ENCODE measurements at places on chromosomes 11 and 22. TPM values are rescaled to one million over a fixed set of nuclear protein-coding genes. Genes with fewer than 3 reads are reported as not detected.

Gene LRRC4C
- polyA plus RNA-seq, result not detected

Gene LARGE2
- 0.05 TPM for polyA plus RNA-seq

Gene HEPHL1
- not detected for polyA plus RNA-seq

Gene CARD18
- not detected for polyA plus RNA-seq

Gene PTPRCAP
- polyA plus RNA-seq, result 0.27 TPM

Gene SART1
- 12.0 TPM for polyA plus RNA-seq

- no peak for DNase-seq
Measured at GRCh38 chr11:88695689-88696414, 358.3 kb upstream of the CTSC start.

DNA sequence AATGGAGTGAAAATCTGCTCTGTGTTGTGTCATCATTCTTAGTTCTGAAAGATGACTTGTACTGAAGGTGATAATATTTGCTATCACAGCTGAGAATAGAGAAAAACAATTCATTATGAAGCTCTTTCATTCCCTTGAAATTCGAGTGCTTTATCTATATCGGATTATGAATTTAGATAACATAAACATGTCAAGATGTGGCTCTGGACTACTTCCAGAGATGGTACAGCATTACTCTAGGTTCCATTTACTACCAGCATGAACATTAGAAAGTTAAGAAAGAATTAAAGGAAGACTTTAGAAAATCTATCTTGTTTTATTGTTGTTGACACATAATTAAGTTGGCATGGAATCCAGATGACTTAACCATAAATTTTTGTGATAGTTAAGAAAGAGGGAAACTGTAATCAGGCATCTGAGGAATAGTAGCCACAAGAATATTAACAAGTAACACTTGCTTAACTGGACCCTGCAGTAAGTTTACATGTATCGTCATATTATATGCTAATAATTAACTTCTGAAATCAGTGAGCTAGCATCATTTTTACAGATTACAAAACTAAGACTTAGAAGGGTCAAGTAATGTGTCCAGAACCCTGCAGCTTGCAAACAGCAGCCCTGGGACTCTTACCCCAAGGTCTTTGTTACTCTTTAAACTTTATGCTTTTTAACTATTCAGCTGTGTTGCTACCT is 182.6 kb downstream of the DDX10 start:
- no peak for DNase-seq

DNA sequence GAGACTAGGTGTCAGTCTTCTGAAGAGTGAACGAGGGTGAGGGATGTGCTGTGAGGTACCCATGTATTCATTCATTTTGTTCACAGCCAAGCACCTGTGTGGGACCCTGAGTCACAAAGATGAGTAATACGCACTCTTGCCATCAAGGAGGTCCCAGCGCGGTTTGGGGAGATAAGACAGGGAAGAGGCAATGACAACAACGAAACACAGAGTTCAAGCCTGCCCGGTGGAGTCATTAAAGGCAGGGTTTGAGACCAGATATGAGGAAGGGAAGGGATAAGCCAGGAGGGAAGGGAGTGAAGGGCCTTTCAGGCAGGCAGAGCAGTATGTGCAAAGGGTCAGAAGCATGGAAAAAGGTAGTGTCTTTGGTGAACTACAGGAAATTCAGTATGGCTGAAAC is 4.6 kb downstream of the DCHS1 start:
- DNase-seq, result no peak

DNA sequence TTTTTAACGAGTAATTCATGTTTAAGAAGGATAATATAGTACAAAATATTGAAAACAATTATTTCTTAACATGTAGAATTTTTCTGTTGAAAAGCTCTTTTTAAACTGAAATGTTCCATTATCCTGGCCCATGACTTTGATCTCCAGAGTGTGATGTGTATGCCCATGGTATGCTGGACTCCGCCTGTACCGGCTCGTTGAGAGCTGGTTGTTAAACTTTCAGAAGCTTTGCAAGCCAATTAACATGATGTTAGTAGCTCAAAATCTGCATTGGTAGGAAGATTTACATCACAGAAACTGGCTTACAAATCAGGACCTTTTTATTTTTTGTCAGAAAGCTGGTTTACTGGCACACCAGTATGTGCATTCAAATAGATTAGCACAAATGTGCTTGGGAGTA is 15.0 kb downstream of the SIK2 start:
- DNase-seq, result no peak

GRCh38 chr11:112096194-112096593 is 9.5 kb downstream of the SDHD start:
- no peak for DNase-seq

DNA sequence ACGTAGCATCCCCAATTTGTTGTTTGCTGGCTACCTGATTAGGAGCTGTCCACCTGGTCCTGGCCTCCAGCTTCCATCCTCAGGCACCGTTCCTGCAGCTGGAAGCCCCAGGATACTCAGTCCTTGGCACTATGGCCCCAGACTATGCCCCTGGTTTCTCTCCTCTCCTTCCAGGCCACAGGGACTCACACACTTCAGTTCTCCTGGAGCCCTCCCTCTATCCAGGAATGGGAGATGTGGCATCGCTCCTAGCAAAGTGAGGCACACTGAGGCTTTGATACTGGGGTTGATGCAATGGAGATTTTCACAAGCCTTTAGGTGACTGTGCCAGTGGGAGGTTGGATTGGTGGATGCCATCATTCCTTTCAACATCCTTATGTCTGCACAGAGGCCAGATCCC is 142.8 kb upstream of the B3GAT1 start:
- no peak for DNase-seq

GRCh38 chr11:33934450-33934849 is 42.6 kb upstream of the LMO2 start:
- no peak for DNase-seq

DNA sequence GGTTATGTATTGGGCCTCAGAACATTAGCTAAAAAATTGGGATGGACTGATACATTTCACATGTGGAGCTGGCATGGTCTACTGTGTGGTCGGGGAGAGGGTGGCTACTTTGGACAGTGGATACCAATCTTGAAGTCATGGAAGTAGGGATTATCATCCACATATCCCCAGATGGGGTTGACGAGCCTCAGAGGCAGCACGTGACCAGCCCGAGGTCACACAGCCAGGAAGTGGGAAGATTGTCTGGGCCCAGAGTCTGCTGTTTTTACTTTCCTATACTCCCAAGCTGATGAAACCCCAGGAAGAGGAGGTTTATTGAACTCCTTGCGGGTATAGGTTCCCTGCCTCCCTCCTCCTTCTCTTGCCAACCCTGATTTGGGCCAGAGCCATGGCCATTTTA is 92.9 kb downstream of the FBXO7 start:
- DNase-seq, result no peak

- no peak for DNase-seq
Measured at GRCh38 chr11:64742889-64743590, 902 bp downstream of the RASGRP2 start.

- DNase-seq, result no peak
Measured at GRCh38 chr11:66316849-66317251, at the start of gene CD248. Gene CD248 (minus strand): TSS chr11:66317044. CDS start chr11:66317027, 17 bp downstream.

- DNase-seq, result no peak
Measured at GRCh38 chr22:27991586-27992293, 72.7 kb upstream of the PITPNB start.

- DNase-seq, result peak; percentile 41
Measured at GRCh38 chr11:102836290-102836875, 7.0 kb downstream of the MMP3 start.

- DNase-seq, result no peak
Measured at GRCh38 chr22:22710719-22711531, 66.5 kb downstream of the GGTLC2 start.

DNA sequence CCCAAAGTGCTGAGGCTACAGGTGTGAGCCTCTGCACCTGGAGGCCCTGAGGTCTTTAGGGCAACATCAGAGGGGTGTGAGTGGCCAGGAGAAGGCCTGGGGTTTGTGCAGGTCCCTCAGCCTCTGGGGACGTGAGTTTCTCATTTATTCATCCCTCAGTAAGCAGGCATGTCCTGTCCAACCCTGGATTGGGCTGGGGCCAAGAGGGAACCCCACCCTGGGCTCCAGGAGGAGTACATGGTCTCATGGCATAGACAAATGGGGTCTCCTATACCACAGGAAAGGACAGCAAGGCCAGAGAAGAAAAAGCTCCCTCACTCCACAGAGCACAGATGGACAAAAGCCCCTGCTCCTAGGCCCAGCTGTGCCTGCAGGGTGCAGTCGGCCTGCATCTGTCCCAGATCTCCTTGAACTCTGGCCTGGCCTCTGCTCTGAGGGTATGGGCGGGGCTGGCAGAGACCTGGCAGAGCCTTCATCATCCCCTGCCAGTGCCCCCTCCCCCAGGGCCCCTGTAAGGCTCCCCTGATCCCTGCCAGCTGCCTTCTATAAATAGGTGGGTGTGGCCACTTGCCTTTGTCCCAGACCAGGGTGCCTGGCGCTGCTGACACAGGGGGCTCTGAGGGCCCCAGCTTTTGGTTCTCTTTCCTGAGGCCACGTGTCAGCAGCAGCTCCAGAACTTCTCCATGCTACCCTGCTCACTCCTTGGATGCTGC is 34.6 kb downstream of the A4GALT start:
- DNase-seq, result no peak

Measured in BJ (cell line).